ENCODE measurements at places on chromosomes 6 and 20. TPM values are rescaled to one million over a fixed set of nuclear protein-coding genes. Genes with fewer than 3 reads are reported as not detected.

GRCh38 chr6:18752278-18753068 is 365.3 kb downstream of the RNF144B start:
- DNase-seq: no peak

- DNase-seq: no peak
These were observed 294.6 kb upstream of the POU3F2 start for GRCh38 chr6:98539741-98540140.

GRCh38 chr6:133610227-133610840 is 278.6 kb upstream of the TCF21 start:
- no peak for DNase-seq

DNA sequence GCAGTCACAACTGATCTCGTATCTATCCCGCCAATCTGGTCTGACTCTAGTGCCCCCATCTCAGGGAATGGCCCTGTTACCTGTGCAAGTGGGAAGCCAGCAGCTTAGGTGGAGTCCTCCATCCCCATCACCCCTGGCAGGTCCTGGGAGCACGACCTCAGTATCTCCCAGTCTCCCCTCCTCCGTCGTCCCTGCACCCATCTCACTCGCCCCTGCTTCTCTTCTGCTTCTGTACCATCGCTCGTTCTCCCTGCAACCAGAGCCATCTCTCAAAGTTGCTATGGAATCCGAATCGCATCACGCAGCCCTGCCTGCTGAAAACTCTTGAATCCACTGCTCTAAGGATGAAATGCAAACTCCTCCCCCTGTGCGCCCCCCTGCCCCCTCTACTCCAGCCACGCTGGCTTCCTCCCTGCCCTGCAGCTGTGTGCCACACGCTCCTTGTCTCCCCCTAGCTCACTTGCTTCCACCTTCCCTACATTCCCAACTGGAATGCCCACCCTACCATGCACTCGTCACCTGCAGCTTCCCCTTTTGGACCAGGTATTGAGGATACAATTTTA is 64.0 kb upstream of the PTGIS start:
- DNase-seq: no peak

DNA sequence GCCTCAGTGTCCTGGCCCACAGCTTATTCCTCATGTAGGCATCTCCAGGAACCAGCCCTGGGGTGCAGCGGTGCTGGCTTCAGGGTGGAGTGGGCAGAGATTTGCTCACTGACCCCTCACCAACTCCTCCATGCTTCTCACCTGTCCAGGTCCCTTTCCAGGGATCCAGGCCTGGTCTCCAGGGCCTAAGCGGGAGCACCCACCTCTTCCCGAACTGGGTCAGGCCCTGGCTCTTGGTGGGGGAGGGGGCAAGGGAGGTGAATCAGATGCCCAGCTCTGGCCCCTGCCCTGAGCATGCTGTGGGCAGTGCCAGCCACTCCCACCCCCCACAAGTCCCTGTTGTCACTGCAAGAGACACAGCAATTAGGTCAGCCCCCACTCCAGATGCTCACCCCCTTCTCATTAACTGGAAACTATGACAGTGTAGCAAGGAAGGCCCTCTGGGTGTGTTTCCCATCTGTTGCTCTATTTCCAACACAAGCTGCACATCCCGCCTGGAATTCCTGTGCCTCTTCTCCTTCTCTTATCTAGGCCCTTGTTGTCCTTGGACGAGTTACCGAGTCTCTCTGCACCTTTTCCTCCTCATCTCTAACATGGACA is 37.0 kb downstream of the MDFI start:
- no peak for DNase-seq

GRCh38 chr20:19431906-19432305 is 219.5 kb downstream of the SLC24A3 start:
- no peak for DNase-seq

GRCh38 chr6:56572788-56573471 is 69.8 kb downstream of the DST start:
- DNase-seq: no peak

GRCh38 chr20:24100370-24101011 is 111.9 kb upstream of the GGTLC1 start:
- peak; percentile 77 for DNase-seq

DNA sequence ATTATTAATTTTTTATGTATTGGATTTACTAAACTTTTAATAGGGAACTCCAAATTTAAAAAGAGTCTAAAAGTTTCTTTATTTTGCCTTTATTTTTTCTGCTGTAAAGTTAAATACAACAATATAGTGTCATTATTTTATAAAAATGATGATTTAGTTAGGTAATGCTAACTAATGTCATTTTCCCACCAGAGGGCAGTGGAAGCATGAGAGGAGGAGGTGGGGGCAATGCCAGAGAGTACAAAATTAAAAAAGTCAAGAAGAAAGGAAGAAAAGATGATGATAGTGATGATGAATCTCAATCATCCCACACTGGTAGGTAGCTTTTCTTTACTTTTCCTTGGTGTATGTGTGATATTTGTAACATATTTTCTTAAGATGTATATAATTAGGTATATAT is 20.2 kb upstream of the FHL5 start:
- no peak for DNase-seq

- no peak for DNase-seq
These were observed 447.4 kb downstream of the KIF16B start for GRCh38 chr20:16125816-16126215.

- DNase-seq: peak; percentile 61
These were observed 27.5 kb downstream of the SERPINB9 start for GRCh38 chr6:2875359-2876191.

SLC22A2 gene
- not detected for total RNA-seq

SAMD3 gene
- total RNA-seq: 6.4 TPM

RBBP8NL gene
- total RNA-seq: not detected

HRH3 gene
- total RNA-seq: not detected

SFTA2 gene
- total RNA-seq: not detected

All from activated CD8-positive, alpha-beta T cell treated with anti-CD3 and anti-CD28 coated beads for 36 hours (primary cell).